Fibroblast of mammary gland (primary cell): ENCODE measurements at places on chromosomes 11 and 22.
A peak's percentile ranks its signal among the peaks of the same experiment; 100 is the strongest.

DNA sequence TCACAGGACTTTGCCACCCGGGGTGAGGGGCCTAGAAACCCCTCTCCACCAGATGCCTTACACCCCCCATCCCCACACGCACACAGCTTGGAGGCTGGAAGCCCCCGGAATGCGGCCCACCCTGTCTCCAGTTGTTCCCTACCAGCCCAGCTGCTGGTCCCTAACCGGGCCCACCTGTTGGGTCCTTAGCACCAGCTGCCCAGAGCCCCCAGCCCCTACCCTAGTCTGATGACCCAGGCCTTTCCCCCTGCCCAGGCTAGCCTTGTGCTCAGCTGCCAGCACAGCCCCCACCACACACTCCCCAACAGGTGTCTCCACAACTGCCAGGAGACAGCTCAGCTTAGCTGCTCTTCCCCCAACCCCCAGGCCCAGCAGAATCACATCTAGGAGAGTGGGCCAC, 67.1 kb downstream of the CDKN1C start:
- DNase-seq = no peak

DNA sequence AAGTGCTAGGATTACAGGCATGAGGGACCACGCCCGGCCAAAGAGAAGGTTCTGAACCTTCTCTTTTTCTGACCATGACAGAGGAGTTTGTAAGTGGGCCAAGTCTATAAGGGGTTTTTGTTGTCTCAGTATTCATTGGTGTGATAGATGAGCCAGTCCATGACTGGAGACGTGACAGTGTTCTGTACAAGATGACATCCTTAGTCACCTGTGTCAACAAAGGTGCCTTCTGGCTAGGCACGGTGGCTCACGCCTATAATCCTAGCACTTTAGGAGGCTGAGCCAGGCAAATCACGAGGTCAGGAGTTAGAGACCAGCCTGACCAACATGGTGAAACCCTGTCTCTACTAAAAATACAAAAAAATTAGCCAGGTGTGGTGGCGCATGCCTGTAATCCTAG, 4.2 kb upstream of the KLHL22 start:
- DNase-seq = no peak

DNA sequence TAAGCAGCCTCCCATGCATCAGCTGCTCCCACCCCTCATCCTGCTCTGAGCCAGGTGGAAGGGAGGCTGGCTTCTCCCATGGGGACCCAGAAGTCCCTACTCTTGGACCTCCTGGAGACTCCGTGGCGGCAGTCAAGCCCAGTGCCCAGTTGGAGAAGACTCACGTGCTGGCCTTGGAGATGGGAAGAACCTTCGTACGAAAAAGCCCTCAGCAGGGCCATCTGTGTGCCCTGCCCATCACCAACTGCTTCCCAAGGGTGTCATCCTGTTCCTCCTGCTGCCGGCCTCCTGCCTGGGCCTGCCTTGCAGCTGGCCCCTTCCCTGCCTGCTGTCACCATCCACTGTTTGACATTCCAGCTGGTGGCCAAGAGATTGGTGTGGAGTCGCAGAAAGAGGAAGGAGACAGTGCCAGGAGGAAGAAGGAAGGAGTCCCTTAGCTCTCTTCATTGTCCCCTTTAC, 28.0 kb downstream of the ARHGAP1 start:
- DNase-seq = no peak

GRCh38 chr11:22778642-22779041, 51.0 kb downstream of the SVIP start:
- no peak for DNase-seq

GRCh38 chr11:22780952-22781593, 48.5 kb downstream of the SVIP start:
- no peak for DNase-seq

- DNase-seq = no peak
Observed at GRCh38 chr22:45891471-45891995, 85.4 kb downstream of the WNT7B start.

- no peak for DNase-seq
Observed at GRCh38 chr11:61054927-61055562, 47.2 kb upstream of the CD5 start.

DNA sequence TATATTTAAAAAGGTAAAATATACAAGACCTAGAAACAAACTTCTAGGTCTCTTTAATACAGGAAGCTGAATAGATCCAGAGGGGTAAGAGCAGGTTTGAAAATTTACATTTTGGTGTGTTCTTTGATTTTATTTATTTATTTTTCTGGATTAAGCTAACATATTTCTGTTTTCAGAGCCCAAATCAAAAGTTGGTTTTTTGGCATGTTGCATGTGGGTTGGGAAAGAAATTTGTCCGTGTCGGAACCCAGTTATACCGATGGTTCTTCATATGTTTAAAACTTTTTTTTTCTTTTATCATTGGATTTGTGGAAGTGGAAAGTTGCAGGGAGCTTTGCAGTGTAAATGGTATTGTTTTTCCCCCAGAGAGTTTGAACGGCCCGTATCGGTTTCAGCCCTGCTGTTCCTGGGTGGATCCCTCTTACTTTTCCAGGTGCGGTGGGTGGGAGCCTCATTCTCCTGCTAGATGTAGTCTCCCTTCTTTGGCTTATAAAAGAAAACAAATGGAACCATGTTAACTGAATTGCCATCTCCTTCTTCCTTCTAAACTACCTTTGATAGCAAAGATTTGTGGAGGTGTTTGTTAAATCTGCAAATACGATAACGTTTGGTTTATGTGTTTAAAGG, 746 bp downstream of the CTNND1 start:
- DNase-seq = no peak

- DNase-seq = no peak
Observed at GRCh38 chr11:61140416-61140815, 20.8 kb downstream of the VPS37C start.

DNA sequence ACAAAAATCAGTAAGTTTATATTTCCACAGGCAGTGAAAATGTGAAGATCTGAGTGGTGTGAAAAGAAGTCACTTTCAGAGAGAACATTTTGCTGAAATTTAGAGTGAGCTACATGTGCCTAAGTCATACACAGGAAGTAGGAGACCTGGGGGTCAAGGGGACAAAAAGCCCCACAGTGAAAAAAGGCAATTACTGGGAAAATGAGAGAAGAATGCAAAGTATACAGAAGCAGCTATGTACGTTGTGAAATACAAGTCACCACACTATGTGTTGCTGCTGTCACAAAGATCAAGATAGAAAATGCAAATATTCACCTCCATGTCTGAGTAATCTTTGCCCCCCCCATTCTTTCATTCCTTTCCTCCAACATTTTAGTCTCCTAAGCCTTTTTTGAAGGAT, 21.6 kb upstream of the SESN3 start:
- DNase-seq = no peak

DNA sequence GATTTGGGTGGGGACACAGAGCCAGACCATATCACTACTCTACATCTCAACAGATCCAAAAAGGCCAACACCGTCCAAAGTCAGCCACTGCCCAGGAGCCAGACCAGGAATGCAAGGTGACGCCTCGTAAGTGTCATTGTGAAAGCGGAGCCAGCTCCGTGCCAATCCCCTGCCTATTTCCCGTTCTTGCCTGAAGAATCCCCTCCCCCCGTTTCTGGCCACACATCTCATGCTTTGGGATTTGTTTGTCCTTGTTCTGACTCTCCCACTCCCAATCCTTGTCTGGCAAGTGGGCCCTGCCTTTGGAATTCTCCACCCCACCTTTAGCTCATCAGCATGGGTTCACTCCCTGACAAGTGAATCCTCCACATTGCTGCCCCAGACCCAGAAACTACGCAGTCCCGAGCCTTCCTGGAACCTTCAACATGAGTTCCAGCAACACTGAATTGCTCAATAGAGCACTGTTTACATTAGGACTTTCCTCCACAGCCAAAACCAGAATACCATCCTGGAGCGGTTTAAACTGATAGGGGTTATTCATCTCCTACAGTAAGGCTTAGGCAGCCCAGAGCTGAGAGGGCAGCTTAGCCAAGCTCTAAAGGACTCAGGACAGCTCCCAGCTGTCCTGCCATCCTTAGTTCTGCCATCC, 6.0 kb upstream of the SLC35C1 start:
- DNase-seq = no peak

DNA sequence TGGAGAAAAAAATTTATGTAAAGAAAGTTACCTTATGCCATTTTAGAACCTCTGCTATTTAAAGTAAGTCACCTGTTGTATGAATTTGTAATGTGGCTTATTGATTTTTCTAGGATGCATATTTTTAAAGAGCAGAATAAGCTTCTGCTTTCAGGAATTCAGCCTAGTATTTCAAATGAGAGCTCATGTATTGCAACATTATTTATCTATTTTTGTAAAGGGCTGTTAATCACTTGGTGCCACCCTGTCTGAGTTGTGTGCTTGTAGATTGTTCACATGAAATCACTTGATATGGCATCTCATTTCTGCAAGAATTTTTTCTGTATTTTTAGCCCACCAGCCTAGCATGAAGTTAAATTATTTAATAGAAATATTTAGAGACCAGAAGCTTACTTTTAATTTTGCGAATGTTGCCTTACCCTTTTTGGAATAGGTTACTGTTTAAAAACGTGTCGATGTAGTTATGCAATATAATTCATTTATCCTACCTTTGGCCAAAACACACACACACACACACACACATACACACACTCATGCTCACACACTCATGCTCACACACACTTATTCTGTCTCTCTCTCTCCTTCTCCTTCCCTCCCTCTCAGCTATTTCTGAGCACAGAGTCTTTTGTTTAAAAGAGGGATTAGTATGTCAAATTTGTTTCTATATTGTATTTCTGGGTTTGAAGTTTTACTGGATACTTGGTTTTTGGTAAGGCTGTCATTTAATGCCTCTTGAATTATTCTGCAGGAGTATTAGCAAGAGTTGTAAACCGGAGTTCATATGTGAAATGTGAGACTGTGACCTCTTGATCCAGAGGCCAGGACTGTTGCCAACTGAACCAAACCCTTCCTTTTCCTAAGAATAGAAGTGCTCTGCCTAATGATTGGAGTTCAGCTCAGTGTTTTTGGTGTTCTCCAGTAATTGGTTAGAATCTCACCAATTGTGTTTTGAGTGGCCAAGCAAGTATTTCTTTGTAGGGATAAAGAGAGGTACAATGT, 34.4 kb downstream of the YAP1 start:
- peak; percentile 78 for DNase-seq

GRCh38 chr22:19393704-19394103, 37.8 kb downstream of the HIRA start:
- no peak for DNase-seq

DNA sequence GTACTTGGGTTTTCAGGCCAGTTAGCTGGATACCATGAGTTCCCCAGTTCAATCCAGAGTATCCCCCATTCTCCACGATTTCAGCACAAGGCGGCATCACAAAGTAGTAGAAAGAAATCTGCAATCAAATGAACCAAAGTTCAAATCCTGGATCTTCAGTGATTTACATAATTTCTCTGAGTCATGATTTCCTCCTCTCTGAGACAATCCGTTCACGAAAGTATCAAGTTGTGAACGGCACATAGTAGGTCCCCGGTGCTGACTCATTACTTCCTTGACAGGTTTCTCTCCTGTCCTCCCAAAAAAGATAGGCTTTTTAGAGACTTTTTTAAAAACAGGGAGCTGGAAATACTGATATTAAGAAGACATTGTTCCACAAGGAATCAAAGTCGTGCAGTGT, 69.1 kb upstream of the AKIP1 start:
- no peak for DNase-seq

- DNase-seq = no peak
Observed at GRCh38 chr22:20721409-20722218, 52.3 kb upstream of the SERPIND1 start.

- DNase-seq = no peak
Observed at GRCh38 chr22:17842386-17842785, 68.1 kb upstream of the BID start.

- DNase-seq = no peak
Observed at GRCh38 chr11:9858822-9859221, 194.9 kb downstream of the SWAP70 start.

DNA sequence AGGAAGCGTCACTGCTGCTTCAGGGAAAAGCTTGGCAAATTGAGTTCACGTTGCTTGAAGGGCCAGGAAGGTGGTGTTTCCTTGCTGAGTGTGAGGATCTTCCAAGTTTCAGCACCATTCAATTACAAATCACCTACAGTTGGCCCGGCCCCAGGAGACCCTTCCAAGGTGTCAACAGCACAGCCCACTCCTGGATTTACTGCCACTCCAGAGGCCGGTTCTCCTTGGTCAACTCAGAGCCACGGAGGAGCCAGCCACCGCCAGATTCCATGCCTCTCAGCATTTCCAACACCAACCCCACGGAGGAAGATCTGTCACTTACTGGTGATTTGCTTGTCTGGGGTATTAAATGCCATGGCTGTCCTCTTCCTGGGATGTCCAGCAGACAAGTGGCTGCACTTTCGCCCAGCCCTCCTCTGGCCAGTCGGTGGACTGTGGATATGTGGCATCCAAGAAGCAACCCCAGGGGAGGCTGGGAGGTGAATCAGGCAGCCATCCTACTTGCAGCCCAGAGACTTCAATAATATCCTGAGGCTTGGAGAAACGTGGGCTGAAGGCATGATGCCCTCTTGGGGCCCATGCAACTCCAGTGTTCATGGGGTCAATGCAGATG, 74.1 kb upstream of the SHANK2 start:
- DNase-seq = no peak

DNA sequence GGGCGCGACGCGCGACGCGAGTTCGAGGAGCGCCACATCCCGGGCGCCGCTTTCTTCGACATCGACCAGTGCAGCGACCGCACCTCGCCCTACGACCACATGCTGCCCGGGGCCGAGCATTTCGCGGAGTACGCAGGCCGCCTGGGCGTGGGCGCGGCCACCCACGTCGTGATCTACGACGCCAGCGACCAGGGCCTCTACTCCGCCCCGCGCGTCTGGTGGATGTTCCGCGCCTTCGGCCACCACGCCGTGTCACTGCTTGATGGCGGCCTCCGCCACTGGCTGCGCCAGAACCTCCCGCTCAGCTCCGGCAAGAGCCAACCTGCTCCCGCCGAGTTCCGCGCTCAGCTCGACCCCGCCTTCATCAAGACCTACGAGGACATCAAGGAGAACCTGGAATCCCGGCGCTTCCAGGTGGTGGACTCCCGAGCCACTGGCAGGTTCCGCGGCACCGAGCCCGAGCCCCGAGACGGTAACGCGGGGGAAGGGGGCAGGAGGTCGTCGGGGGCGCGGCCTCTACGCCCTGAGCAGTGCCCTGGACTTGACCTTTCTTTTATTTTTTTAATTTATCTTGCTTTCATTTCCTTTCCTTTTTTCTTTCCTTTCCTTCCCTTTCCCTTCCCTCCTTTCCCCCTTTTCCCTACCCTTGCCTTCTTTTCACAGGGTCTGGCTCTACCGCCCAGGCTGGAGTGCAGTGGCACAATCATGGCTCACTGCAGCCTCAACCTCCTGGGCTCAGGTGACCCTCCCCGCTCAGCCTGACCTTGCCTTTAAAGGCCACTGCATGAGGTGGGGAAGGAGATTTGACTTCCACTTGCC, 5.0 kb downstream of the MPST start:
- DNase-seq = no peak

DNA sequence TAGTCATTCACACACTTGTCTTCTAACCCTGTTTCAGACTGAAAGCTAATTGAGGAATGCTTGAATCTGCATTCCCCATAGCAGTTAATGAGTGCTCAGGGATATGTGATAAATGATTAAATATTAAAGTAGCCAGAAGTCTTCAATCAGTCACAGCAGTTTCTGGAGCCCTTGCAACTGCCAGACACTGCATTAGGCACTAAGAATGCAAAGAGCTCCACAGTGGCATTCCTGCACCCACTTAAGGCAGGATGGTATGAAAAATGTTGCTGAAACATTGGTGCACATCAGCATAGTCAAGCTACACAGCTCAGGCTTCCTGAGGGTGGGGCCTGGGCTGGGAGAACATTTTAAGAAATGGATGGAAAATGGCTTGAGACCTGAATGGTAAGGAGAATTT, 6.5 kb downstream of the DTX4 start:
- DNase-seq = no peak

GRCh38 chr11:8792710-8793109, 110.1 kb downstream of the RPL27A start:
- no peak for DNase-seq
